Fibroblast of skin of left quadriceps (primary cell): ENCODE measurements at places on chromosomes 4 and X.

DNA sequence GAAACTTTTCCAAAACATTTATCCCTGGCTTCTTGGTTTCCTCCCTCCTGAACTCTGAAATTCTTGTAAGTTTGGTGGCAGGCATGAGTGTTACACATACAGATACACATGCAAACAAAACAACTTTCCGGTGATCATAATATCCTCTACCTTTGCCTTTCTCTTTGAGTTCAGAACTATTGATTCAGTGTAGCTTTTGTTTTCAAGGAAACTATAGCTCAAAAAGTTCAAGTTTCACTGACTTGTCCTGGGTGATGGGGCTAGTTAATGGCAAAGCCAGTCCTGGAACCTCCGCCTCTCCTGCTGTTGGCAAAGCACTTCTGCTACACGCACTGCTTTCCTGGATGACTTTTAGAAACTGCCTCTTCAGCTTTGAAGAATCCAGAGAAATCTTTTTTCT, 177.3 kb upstream of the FAT1 start:
- no peak for DNase-seq

- no peak for DNase-seq
Observed at GRCh38 chr4:183624548-183624947, 34.4 kb downstream of the RWDD4 start.

- DNase-seq, result no peak
Observed at GRCh38 chr4:157667836-157668235, 447.3 kb downstream of the GRIA2 start.

DNA sequence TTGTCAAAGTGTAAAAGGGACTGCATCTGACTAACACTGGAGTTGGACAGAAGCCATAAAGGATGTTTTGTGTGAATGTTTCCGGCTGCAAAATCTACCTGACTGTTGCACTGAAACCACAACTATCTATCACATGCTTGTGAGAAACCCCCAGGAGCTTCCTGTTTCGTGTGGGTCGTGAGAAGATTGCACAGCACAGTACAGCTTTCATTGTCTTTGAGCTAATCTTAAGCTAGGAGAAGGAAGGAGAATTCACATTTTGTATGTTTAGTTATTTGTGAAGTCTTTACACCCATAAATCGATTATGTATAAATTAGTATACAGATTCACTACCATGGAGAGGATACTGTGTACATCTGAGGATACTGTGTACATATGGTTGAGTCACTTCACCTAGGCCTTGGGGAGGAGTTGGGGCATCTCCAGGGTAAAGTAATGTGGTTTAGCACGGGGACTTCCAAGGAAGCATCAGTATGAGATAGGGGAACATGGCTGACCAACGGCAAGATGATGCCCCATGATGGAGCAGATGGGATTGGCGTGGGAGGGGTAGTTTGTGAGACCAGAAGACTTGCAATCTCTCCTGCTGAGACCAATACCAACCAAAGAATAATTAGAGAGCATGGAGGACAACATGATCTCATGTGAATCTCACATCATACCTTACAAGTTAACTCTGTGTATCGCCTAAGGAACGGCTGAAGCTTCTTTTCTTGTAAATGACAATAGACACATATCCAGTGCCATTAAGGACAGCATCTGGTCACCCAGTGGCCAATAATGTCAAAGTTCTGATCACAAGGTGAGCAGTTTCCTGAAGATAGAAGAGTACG, 43.1 kb upstream of the FAM9C start:
- no peak for DNase-seq

DNA sequence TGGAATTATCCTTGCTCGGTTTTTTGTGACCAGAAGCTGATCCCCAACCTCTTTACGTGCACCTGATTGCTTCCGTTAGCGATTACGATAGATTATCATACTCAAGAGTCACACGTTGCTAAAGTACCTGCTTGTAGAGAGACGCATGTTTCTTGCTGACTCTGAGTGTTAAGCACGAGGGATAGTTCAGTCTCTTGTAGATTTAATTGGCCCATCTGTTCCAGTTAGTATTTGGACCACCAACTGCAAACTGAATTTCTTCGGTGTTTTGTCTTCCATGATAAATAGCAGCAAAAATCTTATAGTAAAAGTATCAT, 516 bp upstream of the COX18 start:
- no peak for DNase-seq

DNA sequence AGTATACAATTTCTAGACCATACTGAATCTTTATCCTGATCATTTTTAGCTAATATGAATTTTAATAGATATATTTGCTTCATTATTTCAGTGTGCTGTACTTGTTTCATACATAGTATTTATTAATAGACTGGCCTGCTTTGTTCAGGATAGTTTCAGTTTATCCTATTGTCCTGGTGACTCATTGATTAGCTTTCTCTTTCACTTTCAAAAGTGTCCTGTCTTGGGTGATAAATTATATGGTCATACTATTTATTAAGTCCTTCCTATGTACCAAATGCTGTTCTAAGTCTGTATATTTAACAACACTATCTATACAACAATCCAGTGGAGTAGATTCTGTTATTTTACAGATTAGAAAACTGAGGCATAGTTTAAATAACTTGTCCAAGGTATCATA, 153.8 kb upstream of the RAPGEF2 start:
- DNase-seq, result no peak

GRCh38 chrX:153925739-153926551, at the start of gene ARHGAP4:
Gene ARHGAP4, minus strand, starts transcription at chrX:153926264. Its CDS starts 62 bp downstream, at chrX:153926202.
- no peak for DNase-seq

DNA sequence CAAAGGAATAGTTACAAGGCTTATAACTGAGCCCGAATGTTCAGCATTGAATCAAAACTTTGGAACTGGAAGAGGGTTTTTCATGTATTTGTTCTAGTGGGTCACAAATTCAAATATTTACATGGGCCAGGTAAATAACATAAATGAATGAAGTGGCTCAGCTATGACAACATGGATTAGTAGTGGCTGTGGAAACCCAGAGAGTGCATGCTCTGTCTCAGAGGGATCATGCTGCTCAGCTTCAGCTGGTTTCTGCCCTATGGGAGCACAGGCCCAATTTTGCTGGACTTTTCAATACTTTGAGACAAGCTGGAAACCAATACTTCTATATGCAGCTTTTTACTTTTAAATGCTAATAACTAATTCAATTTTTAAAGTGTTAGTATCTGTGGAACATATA, 394.0 kb upstream of the TEX13C start:
- no peak for DNase-seq

GRCh38 chr4:52911684-52912294, 49.7 kb downstream of the RASL11B start:
- no peak for DNase-seq

GRCh38 chrX:74800062-74800461, 125.2 kb downstream of the NEXMIF start:
- DNase-seq, result no peak

- DNase-seq, result no peak
Observed at GRCh38 chr4:38605753-38606586, 58.0 kb upstream of the KLF3 start.

- no peak for DNase-seq
Observed at GRCh38 chr4:65559270-65559669, 111.0 kb downstream of the EPHA5 start.

DNA sequence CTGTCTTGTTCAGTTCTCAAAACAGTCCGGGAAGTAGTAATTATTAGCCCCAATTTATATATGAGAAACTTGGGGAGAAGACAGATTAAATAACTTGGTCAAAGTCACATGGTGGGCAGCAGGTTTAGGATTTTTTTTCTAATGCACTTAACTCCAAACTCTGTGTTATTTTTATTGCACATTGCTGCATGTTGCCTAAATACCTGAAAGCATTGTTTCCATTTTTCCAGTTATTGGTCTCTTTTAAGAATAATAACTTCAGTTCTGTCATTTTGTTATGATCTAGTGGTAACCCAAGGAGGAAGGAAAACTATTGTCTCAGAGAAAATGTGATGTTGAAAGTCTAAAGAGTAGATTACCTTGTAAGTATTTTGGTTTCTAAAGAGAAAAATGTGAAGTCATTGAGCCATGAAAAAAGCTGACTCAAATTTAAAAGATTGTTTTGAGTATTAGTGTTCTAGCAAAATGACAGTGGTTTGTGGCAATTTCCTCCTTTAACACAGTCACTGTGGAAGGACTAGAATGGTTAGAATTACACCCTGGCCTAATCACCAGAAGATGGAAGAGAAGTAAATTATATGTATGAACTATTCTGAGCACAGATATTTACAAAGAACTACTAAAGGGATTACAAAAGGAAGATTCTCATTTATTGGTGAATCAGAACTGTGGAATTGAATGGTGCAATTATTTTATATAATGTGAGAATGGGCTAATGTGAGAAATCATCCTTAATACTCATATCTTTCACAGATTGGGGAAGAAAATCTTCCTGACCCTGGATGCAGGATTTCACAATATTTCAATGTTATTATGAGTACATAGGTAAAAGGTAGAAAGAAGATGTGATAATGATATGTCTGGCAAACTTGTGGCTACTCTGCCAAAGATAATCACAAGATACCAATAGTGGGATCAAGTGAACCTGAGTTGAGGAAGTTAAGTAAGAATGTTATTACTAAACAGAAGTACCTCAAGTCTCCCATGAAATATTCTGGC, 21.7 kb upstream of the CXCL8 start:
- DNase-seq, result peak; percentile 39

- DNase-seq, result no peak
Observed at GRCh38 chr4:76226418-76226817, 12.8 kb upstream of the SCARB2 start.

- no peak for DNase-seq
Observed at GRCh38 chrX:140132937-140133336, 167.6 kb upstream of the CXorf66 start.

- DNase-seq, result no peak
Observed at GRCh38 chrX:33379839-33380238, 168.5 kb upstream of the DMD start.

DNA sequence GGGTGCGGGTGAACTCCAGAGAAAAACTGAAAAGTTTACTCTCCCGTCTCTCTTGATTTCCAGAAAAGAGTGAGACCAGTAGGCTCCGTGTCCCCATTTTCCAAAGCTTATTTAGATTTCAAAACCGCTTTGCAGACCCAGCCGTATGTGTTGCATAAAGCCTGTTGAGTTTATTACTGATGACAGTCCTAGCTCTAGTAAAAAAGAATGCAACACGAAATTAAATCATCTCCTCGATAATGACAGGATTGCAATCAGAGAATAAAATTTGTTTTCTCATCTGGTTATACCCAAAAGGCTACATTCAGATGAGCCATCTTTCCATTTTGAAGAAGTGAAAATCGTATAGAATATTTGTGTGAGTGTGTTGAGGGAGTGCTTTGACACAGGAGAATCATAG, 16.1 kb upstream of the VCX3A start:
- no peak for DNase-seq

DNA sequence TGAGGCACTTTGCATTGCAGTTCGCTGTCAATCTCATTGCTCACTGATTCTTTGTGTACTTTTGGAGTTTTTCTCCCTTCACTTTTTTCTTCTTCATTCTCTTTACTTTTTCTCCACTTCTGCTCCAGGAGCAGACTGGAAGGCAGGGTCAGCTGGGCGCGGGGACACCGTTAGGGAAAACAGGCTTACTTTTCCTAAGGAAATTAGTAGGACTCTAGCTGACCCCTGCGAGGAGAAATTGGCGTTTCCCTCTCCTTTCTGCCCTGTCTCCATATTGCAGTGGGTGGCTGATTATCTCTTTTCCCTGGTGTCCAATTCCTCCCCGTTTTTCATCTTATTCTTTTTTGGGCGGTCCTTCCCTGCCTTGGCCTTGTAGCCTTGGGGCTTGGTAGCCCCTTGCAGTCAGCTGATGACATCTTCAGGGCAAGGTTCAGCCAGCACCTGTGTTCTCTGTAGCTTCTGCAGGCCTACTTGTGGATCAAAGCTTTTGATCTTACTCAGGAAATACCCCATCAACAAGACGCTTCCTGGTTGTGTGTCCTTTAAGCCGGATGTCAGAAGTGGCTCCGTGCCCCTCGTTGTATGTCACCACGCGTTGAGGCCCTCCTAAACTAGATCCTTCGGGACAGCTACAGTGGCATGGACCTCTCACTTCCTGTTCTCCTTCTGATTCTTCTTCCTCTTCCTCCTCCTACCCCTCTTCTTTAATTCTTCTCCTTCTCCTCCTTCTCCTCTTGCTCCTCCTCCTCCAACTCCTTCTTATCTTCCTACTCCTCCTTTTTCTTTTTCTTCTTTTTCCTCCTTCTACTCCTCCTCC, 36.1 kb downstream of the NBDY start:
- DNase-seq, result no peak

DNA sequence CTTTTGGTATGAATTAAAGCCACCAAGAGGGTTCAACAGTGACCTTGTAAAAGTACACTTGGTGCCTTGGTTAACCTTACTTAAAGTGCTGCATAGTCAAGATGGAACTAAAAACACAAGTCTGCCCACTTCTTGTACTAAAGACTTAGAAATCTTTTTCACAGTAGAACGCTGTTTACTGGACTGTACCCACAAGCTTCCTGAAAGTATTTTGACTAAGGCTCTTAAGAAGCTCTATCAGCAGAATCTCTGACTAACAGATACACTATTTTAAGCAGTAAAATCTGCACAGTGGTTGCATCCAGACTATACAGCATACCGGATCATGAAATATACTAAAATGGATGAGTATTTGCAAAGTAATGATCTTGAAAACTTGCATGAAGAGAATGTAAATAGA, 7.2 kb downstream of the RAB28 start:
- peak; percentile 27 for DNase-seq

DNA sequence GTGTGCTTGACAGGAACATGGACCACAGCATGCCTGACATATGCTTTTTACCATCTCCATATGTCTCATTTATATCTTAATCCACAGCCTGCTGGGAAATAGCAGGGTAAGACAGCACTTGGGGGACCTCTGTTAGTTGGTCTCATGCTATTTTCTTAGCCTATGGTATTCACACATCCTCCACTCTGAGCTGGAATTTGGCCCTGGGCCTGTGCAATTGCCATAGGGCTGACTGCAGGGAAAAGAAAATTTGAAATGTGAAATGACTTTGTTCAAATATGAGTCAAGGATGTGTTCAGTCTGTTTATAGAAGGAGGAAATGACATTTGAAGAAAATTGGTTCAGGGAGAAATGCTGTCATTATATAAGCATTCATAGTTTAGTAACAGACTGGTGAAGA, 9.6 kb upstream of the MAP7D3 start:
- DNase-seq, result peak; percentile 94

- no peak for DNase-seq
Observed at GRCh38 chr4:178799204-178799603, 1357.0 kb upstream of the AGA start.

GRCh38 chr4:51851937-51852290, 9.0 kb downstream of the DCUN1D4 start:
- no peak for DNase-seq

GRCh38 chrX:121903961-121904360, 856.6 kb downstream of the GLUD2 start:
- no peak for DNase-seq
